ENCODE measurements at places on chromosomes 1 and 21. TPM values are rescaled to one million over a fixed set of nuclear protein-coding genes. Genes with fewer than 3 reads are reported as not detected.
A peak's percentile ranks its signal among the peaks of the same experiment; 100 is the strongest.

The HLX gene
- polyA plus RNA-seq, result 3.1 TPM

The SPATA17 gene
- polyA plus RNA-seq, result not detected

The DEPDC1 gene
- polyA plus RNA-seq, result 0.10 TPM

The SLAMF9 gene
- polyA plus RNA-seq, result not detected

The NGF gene
- 39.7 TPM for polyA plus RNA-seq

The KCNQ4 gene
- polyA plus RNA-seq, result 0.88 TPM

The S100A3 gene
- polyA plus RNA-seq, result 11.7 TPM

- no peaks in the 10 kb centered on the region for H3K36me3 ChIP-seq
- no peak overlapping the region for H3K27ac ChIP-seq
- no peak for DNase-seq
Measured at GRCh38 chr1:185598332-185598731, 135.9 kb upstream of the HMCN1 start.

DNA sequence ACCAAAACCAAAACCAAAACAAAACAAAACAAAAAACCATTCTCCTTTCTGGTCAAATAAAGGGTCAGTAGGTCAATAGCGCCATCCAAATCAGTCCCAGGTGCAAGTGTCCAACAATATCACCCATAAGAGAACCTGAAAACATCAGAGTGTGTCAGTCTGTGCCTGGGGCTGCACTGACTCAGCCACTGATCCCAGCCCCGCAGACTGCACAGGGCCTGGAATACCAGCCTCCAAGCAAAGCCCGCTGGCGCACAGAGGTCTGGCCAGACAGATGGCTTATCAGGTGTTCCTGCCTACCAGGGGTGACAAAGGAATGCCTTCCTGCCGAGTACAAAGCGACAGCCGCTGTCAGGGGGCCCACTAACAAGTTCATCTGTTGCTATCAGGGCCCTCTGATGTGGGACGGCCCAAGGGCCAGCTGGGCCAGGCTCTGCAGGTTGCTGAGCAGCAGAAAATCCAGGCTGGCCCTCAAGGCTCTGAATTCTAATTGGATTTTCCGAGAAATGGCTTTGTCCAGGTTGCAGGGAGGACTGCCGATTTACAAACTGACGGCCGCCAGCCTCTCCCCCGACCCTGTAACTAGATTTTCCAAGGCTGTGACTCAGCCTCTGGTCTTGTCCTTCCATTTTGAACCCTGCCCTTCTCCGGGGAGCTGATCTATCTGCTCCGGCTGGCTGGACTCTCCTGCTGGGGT is 13.7 kb upstream of the TMEM51 start:
- no peak overlapping the region for H3K27ac ChIP-seq
- H3K4me3 ChIP-seq, result no peak overlapping the region
- H3K4me1 ChIP-seq, result no peaks in the 10 kb centered on the region
- no peaks in the 10 kb centered on the region for H3K27me3 ChIP-seq

GRCh38 chr1:50521703-50522102 is 98.5 kb upstream of the DMRTA2 start:
- H3K4me1 ChIP-seq, result no peaks in the 10 kb centered on the region
- no peaks in the 10 kb centered on the region for H3K36me3 ChIP-seq
- no peak overlapping the region for H3K27ac ChIP-seq

- no peaks in the 10 kb centered on the region for H3K36me3 ChIP-seq
- H3K27me3 ChIP-seq, result no peaks in the 10 kb centered on the region
- H3K4me1 ChIP-seq, result no peaks in the 10 kb centered on the region
- no peak for DNase-seq
- no peak overlapping the region for H3K27ac ChIP-seq
- no peak overlapping the region for H3K4me3 ChIP-seq
Measured at GRCh38 chr1:228794173-228794572, 58.9 kb downstream of the RHOU start.

DNA sequence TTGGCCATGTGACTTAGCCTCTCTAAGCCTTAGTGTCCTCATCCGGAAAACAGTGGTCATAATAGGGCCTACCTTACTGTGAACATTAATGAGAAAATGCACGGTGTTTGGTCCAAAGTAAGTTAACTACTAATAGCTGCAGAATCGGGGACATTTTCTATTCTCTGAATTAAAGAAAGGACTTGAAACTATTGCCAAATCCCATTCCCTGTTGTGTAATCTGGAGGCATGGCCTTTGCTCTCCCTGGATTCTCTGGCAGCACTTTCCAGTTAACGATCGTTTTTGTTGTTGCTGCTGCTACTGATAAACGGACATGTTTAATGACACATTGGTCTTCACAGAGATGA is 30.5 kb downstream of the FMO4 start:
- H3K4me3 ChIP-seq, result no peak overlapping the region
- H3K36me3 ChIP-seq, result no peaks in the 10 kb centered on the region
- no peaks in the 10 kb centered on the region for H3K27me3 ChIP-seq
- H3K4me1 ChIP-seq, result no peaks in the 10 kb centered on the region
- no peak overlapping the region for H3K27ac ChIP-seq

DNA sequence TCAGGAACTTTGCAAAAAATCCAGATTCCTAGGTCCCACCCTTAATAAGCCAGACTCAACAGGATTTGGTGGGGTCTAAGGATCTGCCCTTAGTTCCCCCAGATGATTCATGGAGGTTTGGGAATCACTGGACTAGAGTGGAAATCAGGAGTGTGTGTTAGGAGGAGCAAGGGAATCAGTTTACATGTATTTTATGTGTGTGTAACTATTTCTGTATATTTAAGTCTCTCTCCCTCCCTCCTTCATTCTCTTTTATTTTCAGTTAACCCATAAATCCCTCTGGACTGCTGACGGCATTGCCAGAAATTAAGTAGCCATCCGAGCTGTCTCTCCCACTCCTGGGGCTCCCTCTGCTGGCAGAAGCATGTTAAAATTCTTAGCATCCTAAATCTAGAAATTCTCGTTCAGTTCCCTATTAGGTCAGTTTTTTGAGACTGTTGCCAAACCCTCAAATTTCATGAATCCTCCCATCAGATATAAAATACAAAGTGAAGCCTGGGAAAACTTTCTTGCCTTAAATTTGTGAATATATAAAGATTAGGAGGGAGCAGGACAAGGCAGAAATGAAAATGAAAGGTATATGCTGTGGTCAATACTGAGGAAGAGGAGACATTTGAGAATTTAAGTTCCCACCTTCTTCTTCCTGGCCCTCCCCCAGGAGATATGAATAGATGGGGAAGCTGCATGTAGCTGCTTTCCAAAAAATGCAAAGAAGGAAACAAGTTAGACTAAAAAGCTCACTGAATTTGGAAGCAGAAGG is 11.7 kb upstream of the HSD11B1 start:
- H3K27me3 ChIP-seq, result peaks cover 1% of the 10 kb centered on the region
- H3K27ac ChIP-seq, result no peak overlapping the region
- no peaks in the 10 kb centered on the region for H3K4me1 ChIP-seq
- H3K4me3 ChIP-seq, result no peak overlapping the region
- H3K36me3 ChIP-seq, result no peaks in the 10 kb centered on the region

GRCh38 chr1:201385299-201385891 is 7.9 kb upstream of the TNNT2 start:
- no peak overlapping the region for H3K4me3 ChIP-seq
- H3K27ac ChIP-seq, result no peak overlapping the region
- no peaks in the 10 kb centered on the region for H3K4me1 ChIP-seq
- H3K27me3 ChIP-seq, result no peaks in the 10 kb centered on the region

- H3K4me1 ChIP-seq, result no peaks in the 10 kb centered on the region
- no peaks in the 10 kb centered on the region for H3K36me3 ChIP-seq
Measured at GRCh38 chr1:31221072-31221471, 18.6 kb downstream of the NKAIN1 start.

DNA sequence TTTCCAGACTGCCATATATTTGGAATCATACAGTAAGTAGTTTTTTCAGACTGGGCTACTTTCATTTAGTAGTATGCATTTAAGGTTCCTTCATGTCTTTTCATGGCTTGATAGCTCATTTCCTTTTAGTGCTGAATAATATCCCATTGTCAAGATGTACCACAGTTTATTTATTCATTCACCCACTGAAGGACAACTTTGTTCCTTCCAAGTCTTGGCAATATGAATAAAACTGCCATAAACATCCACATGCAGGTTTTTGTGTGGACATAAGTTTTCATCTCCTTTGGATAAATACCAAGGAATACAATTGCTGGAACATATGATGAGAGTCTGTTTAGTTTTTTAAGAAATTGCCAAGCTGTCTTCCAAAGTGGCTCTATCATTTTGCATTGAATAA is 366.4 kb upstream of the NFIA start:
- no peak overlapping the region for H3K27ac ChIP-seq
- H3K27me3 ChIP-seq, result no peaks in the 10 kb centered on the region
- DNase-seq, result no peak
- no peaks in the 10 kb centered on the region for H3K4me1 ChIP-seq
- H3K36me3 ChIP-seq, result no peaks in the 10 kb centered on the region
- no peak overlapping the region for H3K4me3 ChIP-seq

DNA sequence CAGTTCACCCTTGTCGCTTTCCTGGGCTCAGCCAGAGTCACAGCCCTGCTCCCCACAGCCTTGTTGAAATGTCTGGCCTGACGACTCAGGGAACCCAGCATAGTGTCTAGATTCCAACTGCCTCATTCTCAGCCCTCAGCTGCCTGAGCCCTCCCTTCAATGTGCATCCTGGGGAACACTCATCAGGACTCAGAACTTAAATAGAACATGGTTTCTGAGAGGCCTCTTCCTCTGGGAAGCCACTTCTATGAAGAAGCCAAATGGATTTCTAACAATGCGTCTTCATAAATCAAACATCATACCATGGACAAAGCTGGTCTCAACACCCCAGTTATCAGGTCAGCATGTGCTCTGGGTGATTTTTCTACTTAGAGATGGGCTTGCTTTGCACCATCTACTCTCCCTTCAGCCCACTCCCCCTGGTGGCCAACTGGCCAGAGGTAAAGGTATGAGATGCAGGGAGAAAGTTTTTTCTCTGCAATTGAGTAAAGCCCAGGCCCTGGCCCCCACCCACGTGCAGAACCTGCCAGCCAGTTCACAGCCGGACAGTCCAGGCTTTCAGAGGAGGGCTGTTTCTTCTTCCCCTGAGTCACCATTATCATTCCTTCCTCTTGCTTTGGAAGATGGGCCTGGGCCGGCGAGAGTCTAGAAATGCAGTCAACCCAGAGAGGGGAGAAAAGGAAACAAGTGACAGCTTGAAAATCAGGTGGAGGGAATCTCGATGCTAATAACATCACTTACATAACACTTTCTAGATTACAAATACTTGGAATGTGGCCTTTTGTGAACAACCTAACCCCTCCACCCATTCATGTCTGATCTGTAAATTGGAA is 32.1 kb downstream of the CD244 start:
- H3K27me3 ChIP-seq, result no peaks in the 10 kb centered on the region
- peak; percentile 69 for DNase-seq
- H3K4me1 ChIP-seq, result no peaks in the 10 kb centered on the region
- H3K27ac ChIP-seq, result no peak overlapping the region

DNA sequence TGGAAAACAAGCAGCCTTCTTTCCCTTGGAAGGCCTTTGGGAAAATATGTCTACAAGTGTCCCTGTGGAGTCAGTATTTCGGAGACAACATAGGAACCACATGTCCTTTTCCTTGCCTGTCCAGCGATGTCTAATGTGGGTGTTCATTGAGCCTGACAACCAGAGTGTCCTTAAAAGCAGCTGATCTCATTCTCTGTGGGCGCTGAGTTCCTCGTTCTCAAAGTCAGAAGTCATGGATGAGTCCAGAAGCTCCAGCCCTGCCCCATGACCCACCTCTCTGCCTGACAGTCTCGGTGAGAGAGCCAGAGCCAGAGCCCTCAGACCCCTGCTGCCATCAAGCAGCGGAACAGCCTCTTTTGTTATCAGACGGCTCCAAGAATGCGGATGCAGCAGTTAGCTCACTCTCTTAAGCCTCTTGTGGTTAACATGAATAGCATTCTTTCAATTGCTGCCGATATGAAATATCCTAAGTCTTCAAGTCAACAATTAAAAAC is 329.2 kb downstream of the TGFB2 start:
- no peaks in the 10 kb centered on the region for H3K36me3 ChIP-seq
- no peak overlapping the region for H3K27ac ChIP-seq
- DNase-seq, result peak; percentile 33

GRCh38 chr1:53535846-53536245 is 76.6 kb downstream of the DMRTB1 start:
- no peaks in the 10 kb centered on the region for H3K4me1 ChIP-seq
- H3K4me3 ChIP-seq, result no peak overlapping the region
- DNase-seq, result no peak
- no peak overlapping the region for H3K27ac ChIP-seq

- H3K36me3 ChIP-seq, result no peaks in the 10 kb centered on the region
- H3K4me3 ChIP-seq, result no peak overlapping the region
- H3K27ac ChIP-seq, result no peak overlapping the region
- H3K27me3 ChIP-seq, result no peaks in the 10 kb centered on the region
Measured at GRCh38 chr1:35451125-35451528, 106.1 kb downstream of the KIAA0319L start.

- peak; percentile 49 for DNase-seq
- H3K36me3 ChIP-seq, result no peaks in the 10 kb centered on the region
- H3K4me3 ChIP-seq, result no peak overlapping the region
- H3K27ac ChIP-seq, result no peak overlapping the region
Measured at GRCh38 chr1:1946540-1946939, 27.5 kb upstream of the TMEM52 start.

GRCh38 chr1:85151446-85151845 is 49.4 kb downstream of the SYDE2 start:
- no peak overlapping the region for H3K4me3 ChIP-seq
- peaks cover 4% of the 10 kb centered on the region for H3K36me3 ChIP-seq
- no peak for DNase-seq

GRCh38 chr21:41834252-41834925 is 44.8 kb downstream of the PRDM15 start:
- no peaks in the 10 kb centered on the region for H3K27me3 ChIP-seq
- H3K27ac ChIP-seq, result no peak overlapping the region
- H3K36me3 ChIP-seq, result no peaks in the 10 kb centered on the region

DNA sequence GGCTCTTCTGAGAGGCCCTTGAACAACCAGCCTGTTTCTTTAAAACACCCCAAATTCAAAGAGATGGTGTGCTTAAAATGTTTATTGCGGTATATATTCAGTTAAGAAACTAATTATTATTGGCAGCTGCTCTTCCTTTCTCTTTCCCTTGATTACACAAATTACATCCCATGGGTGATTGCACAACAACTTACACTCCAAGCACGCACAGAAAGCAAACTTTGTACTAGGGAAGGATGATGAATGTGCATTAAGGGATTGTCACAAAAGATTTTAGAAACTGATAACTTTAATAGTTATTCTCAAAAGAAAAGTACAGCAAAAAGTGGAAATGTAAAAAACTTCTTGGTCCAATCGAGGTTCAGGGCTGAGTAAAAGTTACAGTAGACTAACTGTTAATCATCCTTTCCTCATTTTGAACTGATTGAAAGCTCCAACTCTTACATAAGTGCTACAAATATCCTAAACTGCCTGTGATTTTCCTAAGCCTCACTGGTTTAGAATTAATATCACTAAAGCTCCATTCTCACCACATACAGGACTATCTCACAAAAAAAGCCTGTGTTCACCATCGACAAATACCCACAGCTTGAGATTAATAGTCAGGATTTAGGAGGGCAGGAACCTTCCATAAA is 153.4 kb downstream of the TTLL7 start:
- peaks cover 2% of the 10 kb centered on the region for H3K36me3 ChIP-seq
- DNase-seq, result no peak
- no peaks in the 10 kb centered on the region for H3K4me1 ChIP-seq
- no peak overlapping the region for H3K27ac ChIP-seq
